ENCODE measurements at places on chromosomes 6 and 20.

GRCh38 chr6:14542670-14543366, 425.2 kb downstream of the CD83 start:
- DNase-seq, result no peak

DNA sequence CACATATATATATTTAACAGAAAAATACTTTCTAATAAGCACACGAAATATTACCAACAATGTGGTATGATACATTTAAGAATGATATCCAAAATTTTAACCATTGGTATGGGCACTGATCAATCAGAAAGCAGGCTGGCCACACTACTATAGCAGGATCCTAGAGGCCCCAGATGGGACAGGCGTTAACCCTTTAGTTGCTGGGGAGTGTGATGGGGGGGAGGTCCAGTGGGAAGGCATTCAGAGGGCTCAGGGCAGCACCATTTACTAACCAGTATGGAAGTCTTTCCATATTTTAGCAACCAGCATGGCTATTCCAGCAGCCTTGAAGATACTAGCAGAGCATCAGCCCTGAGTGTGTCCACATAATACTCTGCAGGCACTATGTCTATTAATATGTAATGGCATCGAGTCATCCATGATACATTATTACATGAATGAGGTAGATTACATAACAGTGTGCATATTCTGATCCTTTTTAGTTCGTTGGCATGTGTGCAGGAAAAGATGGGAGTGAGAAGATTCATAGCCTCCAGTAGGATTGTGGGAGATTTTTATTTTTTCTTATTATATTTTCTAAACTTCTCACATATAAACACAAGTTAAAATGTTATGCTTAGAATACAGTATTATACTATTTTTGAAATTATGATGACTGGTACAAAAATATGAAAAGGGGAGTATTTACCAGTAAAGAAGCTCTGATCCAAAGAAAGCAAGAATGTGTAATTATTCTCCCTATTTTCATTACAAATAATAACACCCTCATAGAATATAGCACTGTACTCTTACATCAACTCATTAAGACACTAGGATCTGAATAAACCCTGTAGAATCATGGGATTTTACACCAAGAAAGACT, 78.9 kb downstream of the FAM217A start:
- DNase-seq, result no peak

- no peak for DNase-seq
Measured at GRCh38 chr6:133446789-133447188, 205.6 kb downstream of the EYA4 start.

GRCh38 chr6:134176264-134176975, 124.0 kb upstream of the SLC2A12 start:
- DNase-seq, result no peak

GRCh38 chr6:43886067-43886461, 116.1 kb downstream of the VEGFA start:
- no peak for DNase-seq

- DNase-seq, result no peak
Measured at GRCh38 chr6:162090734-162091133, 636.8 kb downstream of the PRKN start.

DNA sequence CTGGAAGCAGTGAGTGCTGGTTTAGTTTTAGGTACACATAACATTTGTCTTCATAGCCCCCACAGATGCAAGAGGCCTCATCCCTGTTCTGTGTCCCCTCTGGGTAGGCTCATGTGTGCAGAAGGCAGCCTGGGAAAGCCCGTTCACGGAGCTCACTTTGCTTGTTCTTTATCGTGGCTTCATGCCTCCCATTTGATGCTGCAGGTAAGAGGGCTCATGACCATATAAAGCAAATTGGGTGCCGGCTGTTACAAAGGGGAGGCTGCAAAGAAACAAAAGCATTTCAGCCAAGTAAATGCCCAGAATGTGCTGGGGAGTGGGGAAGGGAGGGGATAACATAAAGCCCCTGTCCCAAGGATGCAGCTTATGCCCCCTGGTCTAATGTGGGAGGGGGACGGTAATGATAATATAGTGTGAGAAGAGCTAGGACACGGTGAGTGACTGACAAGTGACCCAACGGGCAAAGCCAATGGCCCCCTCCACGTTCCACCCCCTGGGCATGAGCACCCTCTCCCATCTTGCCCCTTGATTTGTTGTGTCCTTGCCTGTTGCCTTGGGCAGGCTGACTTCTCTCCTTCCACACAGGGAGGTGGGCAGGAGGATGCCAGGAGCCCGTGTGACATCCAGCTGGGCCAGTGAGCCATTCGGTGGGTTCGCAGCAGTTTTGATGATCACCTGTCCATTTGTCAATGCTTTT, 138.0 kb downstream of the FOXO3 start:
- DNase-seq, result no peak

GRCh38 chr6:28208111-28208659, 16.9 kb upstream of the ZSCAN9 start:
- DNase-seq, result no peak

DNA sequence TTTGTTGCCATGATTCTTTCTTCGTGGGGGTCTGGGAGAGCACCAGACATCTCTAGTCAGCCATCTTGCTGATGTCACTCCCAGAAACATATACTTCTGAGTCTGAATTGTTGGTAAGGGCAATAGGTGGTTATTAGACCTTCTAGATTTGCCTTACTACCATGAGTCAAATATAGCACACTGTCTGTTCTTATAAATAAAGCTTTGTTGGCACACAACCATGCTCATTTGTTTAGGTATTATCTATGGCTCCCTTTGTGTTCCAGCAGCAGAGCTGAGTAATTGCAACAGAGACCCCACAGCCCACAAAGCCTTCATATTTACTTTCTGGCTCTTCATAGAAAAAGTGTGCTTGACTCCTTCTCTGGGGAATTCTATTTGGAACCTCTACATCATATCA, 62.9 kb downstream of the CDH26 start:
- DNase-seq, result no peak

- peak; percentile 54 for DNase-seq
Measured at GRCh38 chr20:9989066-9989724, 45.6 kb upstream of the ANKEF1 start.

- DNase-seq, result no peak
Measured at GRCh38 chr6:89501222-89501621, 68.3 kb downstream of the ANKRD6 start.

DNA sequence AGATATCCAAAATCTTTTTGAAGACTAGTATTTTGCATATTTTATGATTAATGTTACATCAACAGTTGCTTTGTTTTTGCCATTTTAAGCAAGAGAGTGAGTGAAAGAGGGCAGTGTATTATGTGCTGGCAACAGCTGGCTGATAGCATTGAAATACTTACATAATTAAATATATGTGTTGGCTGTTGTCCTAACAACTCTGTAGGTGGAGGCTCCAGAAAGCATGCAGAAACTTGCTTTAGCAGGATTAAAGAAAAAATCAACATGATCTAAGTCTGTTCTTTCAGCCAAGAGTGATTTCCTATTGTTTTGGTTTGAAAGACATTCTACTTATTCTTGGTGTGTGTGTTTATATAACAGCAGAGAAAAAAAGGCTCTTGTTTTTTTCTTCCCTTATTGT, 127.5 kb downstream of the CDKAL1 start:
- DNase-seq, result peak; percentile 35

- DNase-seq, result no peak
Measured at GRCh38 chr20:50348096-50348495, 157.5 kb downstream of the CEBPB start.

- DNase-seq, result no peak
Measured at GRCh38 chr20:33472868-33473435, 16.9 kb upstream of the CBFA2T2 start.

GRCh38 chr20:58277578-58278472, 31.7 kb upstream of the RAB22A start:
- no peak for DNase-seq

GRCh38 chr20:23609486-23610109, 3.9 kb upstream of the CST9 start:
- DNase-seq, result no peak

DNA sequence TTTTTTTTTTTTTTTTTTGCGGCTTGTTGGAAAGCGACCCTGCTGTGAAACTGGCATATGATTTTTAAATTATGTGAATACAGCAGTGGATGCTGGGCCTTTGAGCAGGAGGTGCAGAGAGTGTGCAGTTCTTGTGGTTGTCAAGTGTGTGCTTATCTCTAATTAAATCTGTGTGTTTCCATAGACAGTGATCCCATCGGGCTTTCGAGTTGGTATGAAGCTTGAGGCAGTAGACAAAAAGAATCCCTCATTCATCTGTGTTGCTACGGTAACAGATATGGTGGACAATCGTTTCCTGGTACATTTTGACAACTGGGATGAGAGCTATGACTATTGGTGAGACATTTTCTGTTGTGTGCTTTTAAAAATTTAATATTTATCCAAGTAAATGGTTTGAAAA, 52.4 kb downstream of the L3MBTL3 start:
- no peak for DNase-seq

GRCh38 chr20:23631981-23632710, 5.6 kb downstream of the CST3 start:
- no peak for DNase-seq

DNA sequence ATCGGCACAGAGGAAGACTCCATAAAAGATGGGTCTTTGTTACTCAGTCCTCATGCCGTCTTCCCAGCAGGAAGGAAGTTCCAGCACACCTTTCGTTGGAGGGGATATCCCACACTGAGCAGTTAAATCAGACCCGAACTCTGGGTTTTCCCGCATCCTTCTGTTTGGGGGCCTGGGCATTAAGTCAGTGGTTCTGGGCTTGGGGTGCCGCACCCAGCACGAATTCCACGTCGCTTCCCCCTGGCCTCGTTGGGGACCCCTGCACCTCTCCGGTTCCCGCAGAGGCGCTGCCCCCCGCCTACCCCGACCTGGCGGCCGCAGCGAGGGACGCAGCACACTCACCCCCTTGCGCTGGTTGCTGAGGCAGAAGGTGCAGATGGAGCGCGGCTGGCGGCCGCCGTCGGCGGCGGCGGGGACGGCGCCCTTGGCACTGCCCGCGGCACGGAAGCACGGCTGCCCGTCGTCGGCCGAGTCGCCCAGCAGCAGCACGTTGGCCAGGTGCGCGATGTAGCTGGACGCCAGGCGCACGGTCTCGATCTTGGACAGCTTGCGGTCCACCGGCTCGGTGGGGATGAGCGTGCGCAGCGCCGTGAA, 641 bp downstream of the TCF15 start:
- DNase-seq, result no peak

DNA sequence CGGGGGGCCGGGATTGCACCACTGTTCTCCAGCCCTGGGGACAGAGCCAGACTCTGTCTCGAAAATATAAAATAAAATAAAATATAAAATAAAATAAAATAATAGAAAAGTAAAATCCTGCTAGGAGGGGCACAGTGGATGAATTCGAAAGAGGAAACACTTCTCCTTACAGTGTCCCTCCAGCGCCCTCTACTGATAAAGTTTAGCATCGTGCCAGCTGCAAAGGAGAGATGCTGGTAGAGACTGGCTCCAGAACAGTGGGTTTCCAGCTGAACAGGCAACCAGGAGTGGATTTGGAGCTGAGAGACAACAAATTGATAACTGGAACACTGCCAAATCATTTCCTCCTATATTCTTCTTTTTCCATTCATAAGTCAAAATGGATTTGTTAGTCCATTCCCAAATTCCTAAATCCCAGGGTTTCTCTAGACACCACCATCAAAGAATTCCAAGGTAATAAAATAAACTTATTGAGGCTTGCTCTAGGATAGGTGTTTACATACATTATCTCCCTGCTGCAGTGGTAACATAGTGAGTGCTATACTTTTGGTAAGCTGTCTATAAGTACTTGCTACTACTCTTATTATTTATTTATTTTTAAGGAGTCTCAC, 31.7 kb upstream of the TBPL1 start:
- DNase-seq, result peak; percentile 21

GRCh38 chr20:60937585-60937984, 314.5 kb upstream of the CDH4 start:
- no peak for DNase-seq

DNA sequence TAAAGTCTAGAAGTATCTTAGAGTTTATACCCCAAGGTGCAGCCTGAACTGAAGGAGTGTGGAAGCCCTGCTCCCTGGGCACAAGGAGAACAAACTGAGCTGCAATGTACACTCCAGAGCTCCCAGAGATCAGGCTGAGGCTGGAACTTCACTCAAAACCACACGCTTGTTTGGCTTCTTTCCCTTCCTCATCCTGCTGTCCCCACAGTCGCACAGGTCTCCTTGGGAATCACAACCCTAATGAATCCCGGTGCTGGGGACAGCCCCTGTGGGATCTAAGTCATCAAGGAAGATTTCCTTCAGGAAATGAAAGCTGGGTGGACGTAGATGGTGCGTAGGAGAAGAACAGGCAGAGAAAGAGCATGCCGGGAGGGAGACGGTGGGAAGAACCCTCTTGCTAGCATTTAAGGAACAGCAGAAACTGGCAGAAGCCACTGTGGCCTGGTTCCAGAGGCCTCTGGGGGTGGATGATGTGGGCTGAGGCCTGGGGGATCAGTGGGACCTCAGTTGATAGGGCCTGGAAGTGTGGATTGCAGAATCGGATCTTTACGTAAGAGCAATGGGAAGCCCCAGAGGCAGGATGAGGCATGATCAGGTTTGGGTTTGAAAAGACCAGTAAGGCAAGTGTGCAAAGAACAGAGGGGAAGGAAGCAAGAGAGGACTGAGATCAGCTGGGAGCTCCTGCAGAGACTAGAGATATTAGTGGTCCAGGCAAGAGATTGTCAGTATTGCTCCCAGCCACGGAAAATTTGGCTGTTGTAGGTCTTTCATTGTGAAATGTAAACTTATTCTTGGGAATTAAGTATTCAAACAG, 21.4 kb downstream of the CYP24A1 start:
- DNase-seq, result no peak

DNA sequence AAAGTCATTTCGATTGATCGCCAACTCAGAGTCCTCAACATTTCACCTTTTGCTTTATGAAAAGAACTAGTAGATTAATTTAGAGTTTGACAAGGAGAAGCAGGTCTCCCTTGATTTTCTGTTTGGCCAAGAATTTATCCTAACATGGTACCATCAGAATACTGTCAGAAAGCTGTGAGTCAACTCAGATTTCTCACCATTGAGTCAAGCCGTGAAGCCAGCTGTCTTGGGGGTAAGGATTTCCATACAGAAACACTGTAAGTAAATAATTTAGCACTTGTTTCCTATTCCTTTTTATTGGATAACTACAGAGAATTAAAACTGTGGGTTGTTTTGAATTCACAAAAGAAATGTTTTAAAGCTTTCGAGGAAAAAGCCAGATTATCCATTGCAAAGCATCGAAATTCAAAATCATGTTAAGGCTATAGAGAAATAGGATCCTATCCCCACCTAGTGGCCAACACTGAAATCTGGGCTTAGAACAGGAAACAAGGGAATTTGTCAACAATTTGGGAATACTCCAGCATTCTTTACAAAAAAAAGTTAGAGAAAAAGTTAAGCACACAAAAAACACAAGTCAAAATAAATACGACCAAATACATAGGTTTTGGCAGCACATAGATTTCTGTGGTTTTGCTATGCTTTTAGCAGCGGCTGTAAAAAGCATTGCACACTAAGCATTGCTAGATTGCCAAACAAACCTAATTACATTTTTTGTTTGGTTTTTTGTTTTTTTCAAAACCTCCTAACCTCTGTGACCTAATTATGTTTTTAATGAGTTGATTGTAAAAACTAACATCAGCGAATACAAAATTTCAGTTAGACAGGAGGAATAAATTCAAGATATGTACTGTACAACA, 44.2 kb downstream of the COL11A2 start:
- peak; percentile 36 for DNase-seq
